ENCODE measurements at places on chromosomes 3 and 15.

DNA sequence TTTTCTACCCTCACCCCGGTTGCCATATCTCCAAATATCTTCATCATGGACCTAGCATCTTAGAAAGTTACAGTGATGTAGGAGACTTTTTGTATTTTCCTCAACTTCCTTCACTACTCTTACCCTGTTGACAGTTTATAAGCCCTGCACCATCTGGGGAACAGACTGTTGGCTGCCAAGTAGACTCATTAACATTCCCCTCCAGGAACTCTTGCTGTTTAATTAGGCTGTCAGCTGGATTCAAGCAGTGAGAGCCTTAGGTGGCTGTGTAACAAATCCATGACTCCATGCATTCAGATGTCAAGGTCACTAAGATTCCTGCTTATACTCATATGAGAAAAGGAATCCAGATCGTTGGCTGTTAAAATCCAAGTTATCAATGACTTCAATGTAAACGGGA is 198.3 kb downstream of the NAALADL2 start:
- no peak for DNase-seq

DNA sequence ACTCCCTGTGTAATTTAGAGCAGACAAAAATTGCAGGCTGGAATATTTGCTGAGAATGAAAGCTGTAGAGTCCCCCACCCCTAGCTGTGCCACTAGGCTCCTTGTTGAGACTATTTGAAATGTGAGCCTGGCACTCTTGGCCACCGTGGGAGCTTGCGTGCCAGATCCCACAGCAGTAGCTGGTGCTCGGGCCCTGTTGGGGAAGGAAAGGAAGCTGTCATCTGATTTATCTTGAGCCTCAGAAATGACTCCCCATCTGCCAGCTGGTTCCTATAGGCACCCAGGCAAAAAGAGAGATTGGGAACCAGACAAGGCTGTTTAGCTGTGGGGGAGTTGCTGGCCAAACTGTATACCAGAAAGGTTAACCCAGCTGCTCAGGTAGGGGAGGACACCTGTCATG is 23.4 kb upstream of the CLEC3B start:
- DNase-seq, result no peak

- peak; percentile 32 for DNase-seq
These were observed at the start of gene EPHA3 for GRCh38 chr3:89107461-89108290. TSS of gene EPHA3 (plus strand) at chr3:89107621. CDS start at chr3:89107749, 128 bp downstream.

DNA sequence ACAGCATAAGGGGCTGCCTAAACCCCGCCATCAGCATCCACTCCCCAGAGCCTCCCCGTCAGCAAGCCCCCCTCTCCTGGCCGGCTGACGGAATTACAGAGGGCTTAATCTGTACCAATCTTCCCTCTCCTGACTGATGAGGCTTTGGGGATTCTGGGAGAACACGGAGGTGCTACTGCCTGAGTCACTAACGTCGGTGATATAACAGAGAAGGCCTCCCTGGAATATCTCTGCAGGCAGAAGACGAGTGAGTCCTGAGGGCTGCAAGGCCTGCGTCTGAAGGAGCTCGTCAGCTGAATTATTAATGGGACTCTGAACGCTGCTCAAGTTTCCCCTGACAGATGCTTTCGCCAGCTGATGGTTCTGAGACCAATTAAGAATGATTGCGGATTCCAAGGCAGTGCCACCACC is 147.7 kb downstream of the XXYLT1 start:
- DNase-seq, result no peak

- no peak for DNase-seq
These were observed 67.2 kb upstream of the TP63 start for GRCh38 chr3:189563853-189564563.

DNA sequence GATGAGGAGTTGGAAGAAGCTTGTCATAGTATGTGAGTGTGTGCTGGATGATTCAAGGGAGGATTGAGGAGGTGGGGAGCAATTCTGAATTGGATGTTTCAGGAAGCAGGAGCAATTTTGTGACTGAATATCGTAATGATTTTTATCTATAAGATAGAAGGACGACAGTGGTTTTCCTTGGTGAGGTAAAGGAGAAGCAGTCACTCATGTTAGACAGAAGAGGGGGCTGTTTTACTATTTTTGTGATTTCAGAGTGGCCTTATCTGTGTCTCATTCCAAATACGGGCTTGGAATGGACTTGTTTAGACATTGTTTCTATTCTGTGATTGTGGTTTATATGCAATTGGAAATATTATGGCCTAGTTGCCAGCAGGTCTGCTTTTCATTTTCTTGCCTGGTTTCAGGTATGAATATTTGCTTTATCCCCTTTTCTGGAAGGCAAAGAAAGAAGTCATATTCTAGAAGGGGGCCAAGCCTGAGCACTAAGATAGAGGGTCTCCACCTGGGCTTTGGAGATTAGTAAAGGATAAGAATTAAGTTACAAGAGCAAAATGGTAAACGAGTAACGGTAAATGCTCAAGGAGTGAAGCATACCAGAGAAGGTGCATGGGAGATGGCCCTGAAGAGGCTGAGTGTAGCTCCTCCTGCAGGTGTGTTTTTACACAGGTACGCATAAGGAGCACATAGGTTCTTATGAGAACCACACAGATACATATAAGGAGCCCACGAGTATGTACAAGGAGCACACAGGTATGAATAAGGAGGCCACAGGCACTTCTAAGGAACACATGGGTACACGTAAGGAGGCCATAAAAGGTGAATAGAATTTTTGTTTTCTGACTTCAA is 124.6 kb upstream of the KCNAB1 start:
- DNase-seq, result no peak

- DNase-seq, result no peak
These were observed 9.8 kb upstream of the VGLL4 start for GRCh38 chr3:11653298-11654055.

DNA sequence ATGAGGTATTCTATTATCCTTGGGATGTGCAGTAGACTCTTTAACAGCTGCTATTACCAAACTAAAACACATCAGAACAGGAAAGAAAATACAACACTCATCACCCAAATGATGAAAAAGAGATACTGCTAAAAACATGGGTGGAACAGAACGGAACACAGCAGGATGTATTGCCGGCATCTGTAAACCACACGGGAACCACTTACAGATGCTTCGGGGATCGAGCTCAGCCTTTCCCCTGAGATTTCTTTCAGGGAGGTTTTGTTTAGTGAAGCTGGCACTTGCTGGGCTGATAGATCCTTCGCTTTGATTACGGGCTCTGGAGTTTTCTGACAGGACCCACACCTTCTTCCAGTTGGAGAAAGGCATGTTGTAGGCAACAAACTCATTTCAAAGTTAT is 182.3 kb upstream of the FAM3D start:
- DNase-seq, result no peak

- no peak for DNase-seq
These were observed 128.1 kb upstream of the ADPGK start for GRCh38 chr15:72911626-72912025.

- DNase-seq, result no peak
These were observed 636.4 kb upstream of the DPPA4 start for GRCh38 chr3:109973733-109974132.

DNA sequence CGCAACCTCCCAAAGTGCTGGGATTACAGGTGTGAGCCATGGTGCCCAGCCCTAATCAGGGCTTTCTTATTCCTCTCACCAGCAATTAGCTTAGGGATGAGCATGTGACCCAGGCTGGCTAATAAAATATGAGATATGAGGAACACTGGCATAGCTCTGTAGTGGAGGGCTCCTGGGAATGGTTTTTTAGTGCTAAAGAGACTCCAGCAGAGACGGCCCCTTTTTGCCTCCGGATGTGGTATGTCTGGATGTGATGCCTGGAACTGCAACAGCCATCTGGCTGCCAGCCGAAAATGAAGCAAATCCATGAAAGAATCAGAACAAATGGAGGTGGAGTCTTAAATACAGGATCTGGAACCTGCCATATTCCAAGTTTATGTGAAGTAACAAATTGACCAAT is 69.1 kb upstream of the MAGI1 start:
- DNase-seq, result no peak

Data from activated CD4-positive, CD25-positive, alpha-beta regulatory T cell treated with anti-CD3 and anti-CD28 coated beads, Interleukin-2, amount 50 U/mL, for 72 hours (primary cell).